ENCODE measurements at places on chromosomes 12 and 14.

- DNase-seq = no peak
Measured at GRCh38 chr12:113850309-113851056, 115.6 kb downstream of the RBM19 start.

GRCh38 chr12:40241741-40242140, 16.9 kb downstream of the LRRK2 start:
- DNase-seq = no peak

DNA sequence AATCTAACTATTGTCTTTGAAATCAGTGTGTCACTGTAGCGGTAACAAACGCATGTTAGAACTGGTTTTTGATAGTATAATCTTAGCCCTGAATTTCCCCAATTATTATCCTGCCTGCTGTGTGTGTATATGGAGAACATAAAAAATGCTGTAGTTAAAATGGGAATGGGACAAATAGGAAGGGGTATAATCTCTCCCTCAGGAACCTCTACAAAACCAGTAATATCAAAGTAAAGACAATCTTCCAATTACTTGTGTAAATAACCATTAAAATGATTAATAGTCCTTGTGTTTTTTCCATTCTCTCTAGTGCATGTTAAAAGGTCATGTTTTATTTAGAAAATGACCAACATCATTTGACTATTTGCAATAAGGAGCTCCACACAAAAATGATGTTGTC, 200.1 kb upstream of the TMTC1 start:
- no peak for DNase-seq

- DNase-seq = no peak
Measured at GRCh38 chr12:28770322-28770721, 378.8 kb upstream of the FAR2 start.

- DNase-seq = no peak
Measured at GRCh38 chr12:103046154-103046553, 88.7 kb downstream of the ASCL1 start.

GRCh38 chr12:67720351-67720856, 71.9 kb downstream of the DYRK2 start:
- DNase-seq = no peak

GRCh38 chr14:20642182-20642581, 691 bp upstream of the OR6S1 start:
- DNase-seq = no peak

DNA sequence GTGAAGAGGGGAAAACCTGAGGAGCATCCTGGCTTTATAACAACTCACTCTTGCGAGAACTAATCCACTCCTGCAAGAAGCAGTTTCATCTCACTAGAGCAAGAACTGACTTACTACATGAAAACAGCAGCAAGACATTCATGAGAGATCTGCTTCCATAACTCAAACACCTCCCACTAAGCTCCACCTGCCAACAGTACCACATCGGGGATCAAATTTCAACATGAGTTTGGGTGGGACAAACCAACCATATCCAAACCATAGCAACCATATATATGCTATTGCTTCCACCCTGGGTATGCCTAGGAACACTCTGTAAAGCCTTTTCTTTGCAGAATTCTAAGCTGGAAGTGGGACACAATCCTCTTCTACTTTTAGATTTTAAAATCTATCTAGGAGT, 13.9 kb upstream of the AVPR1A start:
- DNase-seq = no peak

DNA sequence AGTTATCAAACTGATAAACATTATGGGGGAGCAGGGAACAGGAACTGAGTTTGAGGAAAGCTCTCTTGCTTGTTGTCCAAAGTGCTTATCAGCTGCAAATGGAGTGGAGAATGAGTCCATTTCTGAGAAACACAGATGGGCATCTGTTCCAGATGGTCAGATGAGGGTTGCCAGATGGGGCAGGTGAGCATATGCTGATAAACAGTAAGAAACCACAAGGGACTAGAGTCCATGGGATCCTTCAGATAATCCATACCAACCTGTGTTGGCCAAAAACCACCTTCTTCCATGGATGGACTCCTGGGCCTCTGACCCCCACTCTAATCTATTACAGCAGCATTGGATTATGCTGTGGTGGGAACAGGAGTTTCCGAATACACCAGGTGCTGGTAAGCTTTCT, 38.3 kb downstream of the GNS start:
- no peak for DNase-seq

DNA sequence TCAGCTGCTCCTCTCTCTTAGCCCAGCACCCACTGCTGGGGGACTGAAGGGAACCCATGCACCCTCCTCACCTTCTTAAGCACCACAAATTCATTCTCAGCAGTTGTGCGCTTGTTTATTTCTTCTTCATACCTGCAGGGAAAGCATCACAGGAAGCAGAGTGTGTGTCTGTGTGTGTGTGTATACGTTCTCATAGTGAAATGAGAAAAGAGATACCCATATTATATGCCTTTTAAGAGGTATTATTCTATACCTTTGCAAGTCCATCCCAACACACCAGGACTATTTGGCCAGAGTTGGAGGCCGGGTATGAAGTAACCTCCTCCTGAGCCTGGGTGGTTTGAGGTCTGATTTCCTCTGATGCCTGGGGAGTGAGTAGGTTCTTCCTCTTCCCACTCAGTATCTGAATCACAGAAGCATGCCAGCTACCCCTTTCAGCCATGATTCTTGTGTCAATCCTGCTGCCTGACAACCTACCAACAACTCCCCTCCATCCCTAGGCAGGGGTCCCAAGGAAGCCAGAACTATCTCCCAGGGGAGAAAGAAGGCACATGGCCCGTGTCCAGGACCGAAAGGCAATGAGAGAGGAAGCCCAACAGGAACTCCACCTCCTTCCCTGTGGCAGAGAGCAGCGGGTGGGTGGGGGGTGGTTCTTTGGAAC, 3.0 kb downstream of the KRT73 start:
- DNase-seq = no peak

- no peak for DNase-seq
Measured at GRCh38 chr14:102378830-102379229, 16.1 kb downstream of the TECPR2 start.

DNA sequence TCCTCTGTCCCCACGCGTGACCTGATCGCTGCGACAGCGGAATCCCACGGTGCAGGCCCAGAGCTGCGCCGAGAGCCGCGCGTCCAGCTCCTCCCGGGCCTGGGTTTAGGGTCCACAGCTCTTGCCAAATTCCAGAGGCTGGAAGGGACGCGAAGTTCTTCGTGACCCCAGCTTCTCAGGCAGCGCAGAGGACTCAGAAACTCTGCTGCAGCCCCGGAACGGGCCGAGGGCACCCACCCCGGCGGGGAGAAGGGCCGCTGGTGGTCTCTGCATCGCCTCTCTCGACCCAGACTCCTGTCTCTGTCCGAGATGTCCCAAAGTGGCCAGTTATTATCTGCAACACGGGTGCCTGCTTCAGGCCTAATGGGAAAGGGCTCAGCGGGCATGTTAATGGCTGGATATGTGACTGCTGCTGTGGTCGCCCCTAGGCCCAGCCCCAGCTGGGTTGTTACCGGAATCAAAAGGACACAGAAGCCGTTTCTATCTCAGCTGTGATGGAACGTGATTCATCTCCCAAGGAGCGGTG, 236.4 kb downstream of the VRK1 start:
- no peak for DNase-seq

Measured in RWPE1 (cell line).